IPS DF 19.7 (cell line): ENCODE measurements at places on chromosomes 3 and 15.

- no peak for DNase-seq
Measured at GRCh38 chr3:157626817-157627216, 123.6 kb upstream of the VEPH1 start.

- no peak for DNase-seq
Measured at GRCh38 chr3:16728770-16729745, 123.8 kb upstream of the DAZL start.

DNA sequence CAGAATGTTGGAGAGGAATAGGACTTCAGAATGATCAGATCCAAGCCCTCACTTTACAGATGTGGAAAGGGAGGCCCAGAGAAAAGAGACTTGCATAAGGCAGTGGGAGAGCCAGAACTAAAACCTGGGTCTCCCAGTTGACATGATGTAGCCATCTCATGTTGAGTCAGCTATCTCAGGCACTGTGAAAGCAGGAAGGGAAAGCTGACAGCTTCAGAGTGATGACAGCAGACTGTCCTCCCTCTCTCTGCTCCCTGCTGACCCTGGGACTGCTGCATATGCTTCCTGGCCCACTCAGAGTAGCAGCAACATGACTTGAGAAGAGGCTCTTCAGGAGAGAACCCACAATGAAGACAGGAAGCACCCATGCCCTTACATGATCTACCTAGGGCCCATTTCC, 14.7 kb downstream of the FHIT start:
- no peak for DNase-seq

GRCh38 chr3:181178991-181179390, 189.5 kb upstream of the DNAJC19 start:
- no peak for DNase-seq
